NCI-H187 (cell line): ENCODE measurements at places on chromosomes 11 and 22.

- DNase-seq: no peak
Observed at GRCh38 chr11:3186166-3186953, 21.2 kb upstream of the OSBPL5 start.

- no peak for DNase-seq
Observed at GRCh38 chr11:66985508-66986177, 10.5 kb downstream of the C11orf86 start.

- DNase-seq: no peak
Observed at GRCh38 chr22:44926124-44926475, 83.7 kb downstream of the PHF21B start.

- no peak for DNase-seq
Observed at GRCh38 chr22:39723899-39724351, 153.4 kb downstream of the CACNA1I start.

- no peak for DNase-seq
Observed at GRCh38 chr11:597166-597725, 18.5 kb downstream of the IRF7 start.

DNA sequence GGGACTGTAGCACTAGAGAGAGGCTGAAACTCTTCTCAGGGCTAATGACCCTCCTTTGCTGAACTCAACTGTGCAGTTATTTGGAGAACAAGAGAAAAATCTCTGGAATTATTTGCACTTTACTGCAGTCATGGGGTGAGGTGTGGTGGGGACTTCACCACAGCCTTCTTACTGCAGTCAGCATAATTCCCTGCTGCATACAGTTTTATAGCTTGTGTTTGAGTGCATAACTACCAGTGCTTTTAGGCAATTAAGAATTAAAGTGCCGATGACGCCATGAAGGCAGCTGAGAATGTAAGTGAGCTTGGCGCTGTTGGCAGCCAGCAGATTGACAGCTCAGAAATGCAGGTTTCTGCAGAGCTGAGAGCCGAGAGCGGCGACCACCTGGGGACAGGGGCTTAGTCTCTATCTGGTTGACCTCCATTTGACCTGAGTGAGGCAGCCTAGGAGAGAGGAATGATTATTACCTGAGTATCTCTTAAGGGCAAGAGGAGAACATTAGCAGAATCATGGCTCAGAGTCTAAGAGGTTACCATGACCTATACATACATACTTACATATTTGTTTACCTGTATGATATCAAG is 830.0 kb downstream of the NTM start:
- DNase-seq: no peak

DNA sequence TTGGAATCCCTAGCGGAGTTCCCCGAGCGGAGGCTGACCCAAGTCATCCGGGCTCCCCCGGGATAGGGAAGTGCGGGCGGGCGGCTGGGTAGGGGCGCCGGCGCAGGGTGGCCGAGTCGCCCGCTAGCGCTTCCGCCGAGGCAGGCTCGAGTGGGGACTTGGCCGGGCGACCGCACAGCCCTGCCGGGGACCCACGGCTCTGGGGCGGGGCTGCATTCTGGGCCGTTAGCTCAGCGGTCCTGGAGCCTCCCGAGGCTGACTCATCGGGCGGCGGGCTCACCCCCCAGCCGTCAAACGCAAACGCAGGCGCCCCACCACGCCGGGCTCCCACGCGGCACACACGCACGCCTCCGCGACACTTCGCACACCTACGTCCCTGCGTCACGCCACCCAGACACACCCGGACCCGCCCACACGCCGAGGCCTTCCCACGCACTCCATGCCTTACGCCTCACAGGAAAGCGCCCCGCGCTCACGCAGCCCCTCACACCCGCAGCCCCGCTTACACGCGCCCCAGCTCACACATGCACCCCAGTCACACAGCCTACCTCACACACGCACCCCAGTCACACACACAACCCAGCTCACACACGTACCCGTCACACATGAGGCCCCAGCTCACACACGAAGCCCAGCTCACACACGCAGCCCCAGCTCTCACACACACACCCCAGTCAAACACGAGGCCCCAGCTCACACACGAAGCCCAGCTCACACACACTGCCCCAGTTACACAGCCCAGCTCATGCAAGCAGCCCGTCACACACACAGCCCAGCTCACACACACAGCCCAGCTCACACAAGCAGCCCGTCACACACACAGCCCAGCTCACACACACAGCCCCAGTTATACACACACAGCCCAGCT is 1.2 kb downstream of the PHLDB1 start:
- DNase-seq: no peak
